Large intestine (tissue), 12 donors: ENCODE measurements at places on chromosomes 2 and 18. TPM values are rescaled to one million over a fixed set of nuclear protein-coding genes. Genes with fewer than 3 reads are reported as not detected.

SLC16A14 gene
- 1.9 TPM for polyA plus RNA-seq

DNA sequence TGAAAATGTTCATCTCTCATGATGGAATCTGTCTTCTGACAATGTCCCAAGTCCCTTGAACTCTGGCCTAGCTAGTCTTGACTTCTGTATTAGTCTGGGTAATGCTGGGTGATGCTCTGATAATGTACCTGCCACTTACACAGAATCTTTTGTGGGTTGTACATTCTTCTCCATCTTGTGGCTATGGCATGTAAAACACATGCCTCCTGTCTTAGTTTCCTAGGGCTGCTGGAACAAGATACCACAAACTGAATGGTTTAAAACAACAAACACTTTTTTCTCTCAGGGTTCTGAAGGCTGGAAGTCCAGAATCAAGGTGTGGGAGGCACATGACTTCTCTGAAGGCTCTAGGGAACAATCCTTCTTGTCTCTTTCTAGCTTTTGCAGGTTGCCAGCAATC is 57.1 kb downstream of the RAPGEF4 start:
- no peak for DNase-seq

GRCh38 chr18:23238651-23239349 is 103.5 kb downstream of the CABLES1 start:
- DNase-seq: no peak

DNA sequence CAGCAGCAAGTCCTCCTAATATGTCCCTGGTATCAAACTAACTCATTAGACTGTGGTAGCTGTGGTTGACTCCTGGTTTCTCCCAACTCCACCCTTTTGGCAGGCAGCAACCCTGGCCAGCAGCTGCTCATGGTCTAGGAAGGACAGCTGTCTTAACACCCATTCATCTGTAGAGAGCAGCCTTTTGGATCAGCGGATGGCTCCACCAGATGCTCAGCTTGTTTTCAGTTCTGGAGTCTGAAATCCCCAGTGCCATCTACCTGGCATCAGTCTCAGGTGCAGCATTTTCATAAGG is 100.5 kb downstream of the SPOPL start:
- DNase-seq: no peak
